ENCODE measurements at places on chromosomes 4 and X.
A peak's percentile ranks its signal among the peaks of the same experiment; 100 is the strongest.

- no peak for DNase-seq
These were observed 4.0 kb downstream of the CENPU start for GRCh38 chr4:184729946-184730345.

DNA sequence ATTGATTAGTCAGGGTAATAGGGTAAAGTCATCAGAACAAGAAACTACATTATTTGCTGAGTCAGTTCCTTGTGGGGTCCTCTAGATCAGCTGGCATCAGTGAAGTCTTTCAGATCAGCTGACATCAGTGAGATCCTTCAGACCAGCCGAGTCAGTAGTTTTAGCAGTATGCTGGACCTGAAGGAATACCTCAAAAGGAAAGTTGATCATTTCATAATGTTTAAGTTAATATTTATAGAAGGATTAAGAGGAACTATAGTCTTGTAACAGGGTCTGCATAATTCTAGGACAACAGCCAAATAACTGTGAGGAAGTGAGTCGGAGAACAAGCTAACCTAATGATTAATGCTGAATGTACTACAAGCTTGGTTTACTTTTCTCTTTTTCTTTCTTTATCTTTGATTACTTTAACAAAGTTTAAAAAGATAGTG lies 958 bp upstream of the UGT2B7 start:
- peak; percentile 89 for DNase-seq

- no peak for DNase-seq
These were observed 46.8 kb downstream of the TMEM165 start for GRCh38 chr4:55442541-55442940.

DNA sequence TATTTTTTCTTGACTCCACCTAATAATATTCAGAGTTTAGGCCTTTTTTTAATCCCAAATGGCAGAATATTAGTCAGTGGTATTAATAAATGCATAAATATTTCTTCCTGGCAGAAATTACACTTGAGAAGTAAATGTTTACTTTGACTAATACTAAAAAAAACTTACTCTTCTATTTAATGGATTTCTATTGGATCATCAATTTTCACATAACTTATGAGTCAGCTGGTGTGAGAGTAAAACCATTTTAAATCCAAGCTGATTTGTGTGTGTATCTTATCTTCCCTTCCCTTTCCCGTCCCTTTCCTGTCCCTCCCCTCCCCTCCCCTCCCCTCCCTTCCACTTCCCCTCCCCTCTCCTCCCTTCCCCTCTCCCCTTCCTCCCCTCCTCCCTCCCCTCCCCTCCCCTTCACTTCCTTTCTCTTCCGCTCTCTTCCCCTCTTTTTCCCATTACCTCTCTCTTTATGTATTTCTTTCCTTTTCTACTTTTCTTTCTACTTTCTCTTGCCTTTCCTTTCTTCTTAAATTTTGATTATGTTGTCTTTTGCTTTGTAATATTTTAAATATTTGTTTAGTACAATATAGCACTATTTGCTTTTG lies 630.1 kb upstream of the EPHA5 start:
- DNase-seq = no peak

Measured in amniotic epithelial cell (primary cell).